ENCODE measurements at places on chromosomes 4 and X.
A peak's percentile ranks its signal among the peaks of the same experiment; 100 is the strongest.

GRCh38 chr4:184395971-184396391 lies 78.4 kb downstream of the IRF2 start:
- DNase-seq, result no peak

DNA sequence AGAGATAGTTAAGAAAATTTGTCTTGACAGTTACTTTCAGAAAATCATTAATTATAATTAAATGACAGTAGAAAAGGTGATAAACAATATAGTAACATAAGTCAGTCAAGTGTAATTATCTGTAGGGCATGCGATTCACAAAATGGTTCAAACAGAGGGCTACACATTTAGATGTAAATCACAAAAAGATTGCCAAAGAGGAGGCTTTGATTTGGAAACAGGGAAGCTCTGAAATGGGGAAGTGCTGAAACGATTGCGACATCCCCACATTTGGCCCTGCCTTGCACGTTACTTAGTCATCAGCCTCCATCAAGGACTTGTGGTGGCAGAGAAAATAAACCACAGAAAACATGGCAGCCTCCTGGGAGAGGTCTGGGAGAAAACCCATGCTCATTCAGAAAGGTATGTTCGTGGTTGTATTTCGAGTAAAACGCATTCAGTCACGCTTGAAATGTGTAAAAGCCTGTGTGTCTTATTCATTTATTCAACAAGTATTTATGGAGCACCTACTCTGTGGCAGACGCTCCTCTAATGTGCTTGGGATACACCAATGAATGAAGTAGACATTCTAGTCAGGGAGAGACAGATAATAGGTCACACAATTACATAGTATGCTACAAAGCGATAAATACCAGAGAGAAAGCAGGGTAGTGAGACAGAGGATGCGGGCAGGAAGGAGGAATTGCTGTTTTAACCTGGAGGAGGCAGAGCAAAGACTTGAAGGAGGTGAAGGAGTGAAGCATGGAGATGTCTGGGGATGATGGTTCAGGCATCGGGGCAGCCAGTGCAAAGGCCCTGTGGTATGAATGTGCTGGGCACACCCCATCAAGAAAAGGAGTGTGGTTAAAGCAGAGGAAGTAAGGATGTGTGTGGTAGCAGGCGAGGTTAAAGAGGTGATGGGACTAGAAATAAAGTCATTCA lies 7.8 kb downstream of the RBM47 start:
- DNase-seq, result peak; percentile 97

- DNase-seq, result peak; percentile 67
These were observed 205.9 kb downstream of the RAPGEF2 start for GRCh38 chr4:159308566-159309340.

GRCh38 chr4:8439914-8440491 lies 520 bp downstream of the ACOX3 start:
- no peak for DNase-seq

GRCh38 chr4:182642831-182643230 lies 274.4 kb downstream of the DCTD start:
- DNase-seq, result peak; percentile 32
